ENCODE measurements at places on chromosomes 1 and 21.

DNA sequence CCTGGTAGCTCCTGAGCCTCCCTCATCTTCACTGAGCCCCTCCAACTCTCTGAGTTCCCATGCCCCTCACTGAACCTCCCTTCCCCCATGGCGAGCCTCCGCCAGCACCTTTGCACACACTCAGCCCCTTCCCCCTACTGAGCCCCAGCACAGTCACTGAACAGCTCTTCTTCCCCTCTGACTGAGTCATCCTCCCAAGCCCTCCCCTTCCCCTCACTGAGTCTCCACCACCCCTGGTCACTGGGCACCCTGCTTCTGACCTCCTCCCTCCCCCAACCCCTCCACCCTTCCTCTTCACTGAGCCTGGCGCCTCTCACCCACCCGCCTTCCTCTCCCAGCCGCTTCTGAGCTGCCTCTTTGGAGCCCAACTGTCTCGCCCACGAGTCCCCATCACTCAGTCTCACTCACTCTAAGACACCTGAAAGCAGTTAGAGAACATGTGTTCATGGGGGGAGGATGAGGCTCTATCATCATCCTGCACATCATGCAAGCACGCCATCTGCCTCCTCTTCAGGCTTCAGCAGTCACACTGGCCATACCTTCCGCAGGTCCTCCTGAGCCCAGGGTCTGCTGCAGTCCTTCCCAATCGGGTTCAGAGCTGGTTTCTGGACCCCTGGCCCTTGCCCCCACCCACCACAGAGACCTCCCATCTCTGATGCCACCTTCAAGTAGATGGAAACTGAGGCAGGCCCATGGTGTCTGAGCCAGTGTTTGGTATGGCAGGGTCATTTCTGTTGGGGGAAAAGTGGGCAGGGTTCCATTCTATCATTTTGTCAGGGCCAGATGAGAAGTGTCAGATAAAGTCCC is 2.0 kb upstream of the TRNP1 start:
- DNase-seq, result no peak

GRCh38 chr21:28396421-28396820 is 596.3 kb downstream of the LTN1 start:
- no peak for DNase-seq

DNA sequence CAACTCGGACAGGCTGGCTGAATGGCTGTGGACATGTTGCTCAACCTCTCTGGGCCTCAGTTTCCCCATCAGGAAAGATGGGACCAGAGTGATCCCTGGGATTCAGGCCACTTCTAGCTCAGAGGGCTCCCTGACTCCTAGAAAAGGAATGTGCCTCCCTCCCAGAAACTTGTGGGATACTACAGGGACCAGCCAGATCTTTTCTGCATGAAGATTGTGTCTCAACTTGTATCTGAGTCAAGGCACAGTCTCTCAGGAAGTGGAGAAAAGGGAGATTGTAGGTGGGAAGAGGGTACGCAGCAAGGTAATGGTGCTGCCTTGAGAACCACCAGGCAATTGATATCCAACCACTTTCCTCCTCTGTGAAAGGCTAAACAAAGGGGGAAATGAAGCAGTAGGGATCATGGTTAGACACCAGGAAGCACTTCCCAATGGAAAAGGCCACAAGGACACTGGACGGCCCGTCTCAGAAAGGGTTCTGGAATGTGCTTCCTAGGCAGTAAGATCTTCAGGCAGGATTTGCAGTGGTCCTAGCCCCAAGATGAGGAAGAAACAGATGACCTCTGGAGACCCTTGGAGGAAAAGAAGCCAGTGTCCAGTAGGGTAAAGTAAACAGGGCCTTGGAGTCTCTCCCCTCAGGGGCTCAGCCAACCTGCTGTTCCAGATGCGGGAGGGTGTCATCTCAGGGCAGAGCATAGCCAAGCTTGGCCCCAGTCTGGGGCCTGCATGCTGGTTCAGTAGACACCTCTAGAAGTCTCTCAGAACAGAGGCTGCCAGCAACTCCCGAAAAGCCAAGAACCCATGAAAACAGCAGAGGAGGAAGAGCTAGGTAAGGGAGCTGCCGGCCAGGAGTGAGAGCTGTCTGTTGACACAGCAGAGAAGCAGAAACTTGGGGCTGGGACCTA is 16.8 kb downstream of the IFFO2 start:
- no peak for DNase-seq

DNA sequence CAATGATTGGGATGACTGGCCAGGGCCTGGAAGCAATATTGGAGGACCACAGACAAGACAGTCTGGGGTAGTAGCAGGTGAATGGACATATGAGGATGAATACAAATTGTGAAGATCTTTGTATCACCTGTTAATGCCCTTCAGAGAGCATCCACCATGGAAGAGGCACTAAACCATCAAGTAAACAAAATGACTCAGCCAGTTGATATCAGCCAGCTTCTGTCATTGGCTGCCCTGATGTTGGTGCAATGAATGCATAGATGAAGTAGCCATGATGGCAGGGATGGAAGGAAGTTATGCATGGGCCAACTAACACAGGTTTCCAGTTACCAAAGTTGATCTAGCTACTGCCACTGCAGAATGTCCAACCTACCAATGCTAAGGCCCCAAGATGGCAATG is 16.1 kb upstream of the ERI3 start:
- no peak for DNase-seq

DNA sequence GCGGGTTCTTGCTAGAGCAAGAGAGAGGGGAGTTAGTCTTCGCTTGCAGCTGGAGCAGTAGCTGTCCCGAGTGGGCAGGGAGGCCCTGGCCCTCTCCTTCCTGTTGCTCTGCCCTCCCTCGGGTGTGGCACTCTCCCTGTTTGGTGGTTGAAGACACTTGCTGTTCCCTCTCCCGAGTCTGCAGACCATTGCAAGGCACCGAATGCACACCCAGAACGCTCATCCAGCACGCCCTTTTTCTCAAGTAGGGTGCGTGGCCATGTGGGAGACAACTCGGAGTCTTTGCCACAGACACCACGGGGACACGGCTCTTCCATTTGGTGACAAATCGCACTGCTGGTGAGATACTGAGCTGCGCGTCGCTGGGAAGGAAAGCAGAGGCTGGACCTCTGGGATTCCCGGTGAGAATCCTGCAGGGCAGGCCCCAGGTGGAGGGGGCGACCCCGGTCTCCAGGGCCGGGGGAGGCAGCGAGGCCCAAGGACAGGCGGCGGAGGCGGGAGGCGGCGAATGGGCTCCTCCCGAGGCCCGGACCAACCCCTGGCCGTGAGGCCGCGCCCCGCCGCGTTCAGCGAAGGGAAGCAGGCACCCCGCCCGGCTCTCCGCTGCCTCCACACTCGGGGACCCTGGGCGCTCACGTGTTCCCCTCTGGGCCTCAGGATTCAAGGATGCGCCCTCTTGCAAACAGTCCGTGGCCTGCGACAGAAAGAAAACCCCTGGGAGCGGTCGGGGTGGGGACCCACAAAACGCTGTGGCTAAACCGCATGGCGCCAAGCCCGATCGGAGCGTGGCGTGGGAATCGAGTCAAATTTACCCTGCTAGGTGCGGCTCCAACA is 10.4 kb upstream of the TMEM200B start:
- DNase-seq, result no peak

DNA sequence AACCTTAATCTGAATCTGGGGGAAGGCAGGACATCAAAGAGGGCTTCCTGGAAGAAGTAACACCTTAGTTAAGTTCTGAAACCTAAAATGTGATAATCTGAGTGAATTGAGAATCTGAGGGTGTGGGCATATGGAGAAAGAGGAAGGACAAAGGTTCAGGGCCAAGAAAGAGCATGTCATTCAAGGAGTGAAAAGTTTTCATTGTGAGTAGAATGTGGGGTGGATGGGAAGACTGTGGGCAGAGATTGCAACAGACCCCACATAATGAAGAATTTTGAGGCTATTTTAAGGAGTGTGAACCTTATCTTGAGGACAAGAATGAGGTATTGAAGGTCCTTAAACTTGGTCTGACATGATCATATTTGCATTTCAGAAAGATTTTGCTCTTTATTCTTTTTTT is 227.2 kb downstream of the PTGER3 start:
- no peak for DNase-seq

DNA sequence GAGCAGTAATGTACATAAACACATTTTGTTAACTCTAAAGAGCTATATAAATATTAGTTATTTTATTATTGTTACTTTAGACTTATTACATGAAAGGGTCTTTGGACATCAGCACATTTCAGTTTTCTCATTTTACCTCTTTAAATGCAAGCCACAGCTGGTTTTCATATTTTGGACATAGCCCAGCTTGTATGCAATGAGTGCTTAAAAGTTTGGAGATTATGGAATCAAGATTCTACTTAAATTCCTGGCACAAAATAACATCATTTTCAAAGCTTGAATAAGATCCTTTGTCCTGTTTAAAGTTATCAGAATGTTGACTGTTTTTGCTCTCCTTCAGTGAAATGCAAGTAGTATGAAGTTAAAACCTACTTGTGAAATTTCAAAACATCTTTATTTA is 15.5 kb upstream of the LEPR start:
- no peak for DNase-seq

- DNase-seq, result no peak
Observed at GRCh38 chr1:77468257-77468948, 186.6 kb downstream of the AK5 start.

DNA sequence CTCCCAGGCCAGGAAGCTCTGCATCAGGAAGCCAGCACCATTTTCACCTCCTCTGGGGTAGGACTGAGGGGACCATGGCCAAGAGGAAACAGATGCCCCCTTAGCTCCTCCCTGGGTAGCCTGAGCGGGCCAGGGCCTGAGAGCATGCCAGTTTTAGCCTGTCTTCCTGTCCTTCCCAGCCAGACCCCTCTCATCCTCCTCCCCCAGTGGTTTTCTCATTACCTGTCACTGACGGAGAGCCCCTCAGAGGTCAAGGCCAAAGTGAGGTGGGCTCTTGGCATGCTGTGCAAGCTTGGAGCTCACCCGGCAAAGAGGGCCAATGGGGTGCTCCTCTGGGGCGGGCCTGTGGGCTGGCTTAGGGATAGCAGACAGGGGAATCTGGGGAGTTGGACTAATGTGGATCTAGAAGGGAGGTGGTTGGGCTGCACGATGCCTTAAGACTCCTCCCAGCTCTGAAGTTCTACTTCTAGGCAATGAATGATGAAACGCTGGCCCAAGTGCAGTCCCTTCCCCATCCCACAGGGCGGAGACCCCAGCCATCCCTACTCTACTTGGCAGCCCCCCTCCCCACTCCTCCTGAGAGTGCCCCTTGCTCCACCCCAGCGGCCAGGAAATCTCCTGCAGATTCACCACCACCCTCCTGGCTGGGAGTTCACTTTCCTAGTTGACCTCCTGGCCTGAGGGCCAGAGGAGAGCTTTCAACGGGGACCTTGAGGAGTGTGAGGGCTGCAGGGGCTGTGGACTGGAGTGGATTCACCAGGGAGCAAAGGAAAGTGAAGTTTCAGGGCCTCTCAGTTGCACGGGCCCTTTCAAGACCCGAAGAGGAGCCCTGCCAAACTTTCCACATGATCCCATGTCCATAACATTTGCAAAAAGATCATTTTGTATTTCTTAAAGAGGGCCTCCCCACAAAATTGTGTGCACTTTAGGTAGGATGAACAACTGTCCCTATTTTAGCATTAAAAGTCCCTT is 9.4 kb upstream of the LMNA start:
- no peak for DNase-seq

- DNase-seq, result no peak
Observed at GRCh38 chr1:26923711-26924110, 2.2 kb downstream of the NUDC start.

DNA sequence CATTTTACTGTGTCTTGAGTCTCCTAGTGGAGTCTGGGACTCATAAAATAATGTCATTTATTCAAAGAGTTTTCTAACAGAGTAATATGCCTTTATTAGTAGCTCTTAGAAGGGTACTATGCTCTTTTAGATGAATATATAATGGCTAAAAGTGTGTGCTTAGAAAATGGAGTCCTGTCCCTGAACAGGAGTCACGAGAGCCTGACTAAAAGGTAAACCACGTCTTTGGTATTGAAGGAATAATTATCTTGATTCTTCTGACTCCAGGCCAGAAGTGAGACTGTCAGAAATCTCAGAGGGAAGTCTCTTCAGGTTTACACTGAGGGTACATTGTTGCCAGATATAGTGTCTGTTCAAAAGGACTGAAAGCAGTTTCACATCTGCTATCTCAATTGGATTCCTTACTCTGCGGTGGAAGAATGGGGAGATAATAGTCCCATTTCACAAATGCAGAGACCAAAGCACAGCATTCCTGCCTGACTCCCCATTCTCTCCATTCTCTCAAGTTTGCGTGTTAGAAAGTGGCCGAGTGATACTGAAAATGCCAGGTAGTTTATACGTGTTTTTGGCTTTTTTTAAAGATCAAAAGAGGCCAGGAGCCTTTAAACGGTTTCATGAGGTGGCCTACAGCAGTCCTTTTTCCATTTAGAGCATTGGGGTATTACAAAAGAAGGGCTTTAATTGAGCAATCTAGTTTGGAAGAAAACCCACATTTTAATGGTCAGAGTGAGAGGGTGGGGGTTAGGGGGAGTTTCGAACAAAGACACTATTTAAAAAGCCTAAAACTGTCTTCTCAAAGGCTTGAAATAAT is 176.6 kb downstream of the VPS13D start:
- DNase-seq, result no peak

DNA sequence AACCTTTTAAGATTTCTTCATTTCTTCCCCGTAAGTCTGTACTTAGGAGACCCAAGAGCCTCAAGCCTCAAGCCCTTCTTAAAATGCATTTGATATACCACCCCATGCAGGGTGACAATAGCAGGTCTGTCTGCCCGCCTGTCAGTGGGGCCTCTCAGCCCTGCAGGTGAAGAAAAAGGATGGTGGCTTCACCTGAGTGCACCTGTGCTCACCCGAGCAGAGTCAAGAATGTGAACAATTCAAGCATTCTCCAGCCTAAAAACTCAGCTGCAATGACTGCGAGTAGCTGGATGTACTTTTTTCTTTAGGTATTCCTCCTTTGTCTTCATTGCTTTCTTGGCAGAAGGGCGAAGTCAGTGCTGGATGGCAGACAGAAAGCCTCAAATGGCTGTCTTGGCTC is 203.3 kb downstream of the LMX1A start:
- no peak for DNase-seq

- DNase-seq, result no peak
Observed at GRCh38 chr1:31750858-31751510, 13.2 kb downstream of the ADGRB2 start.

DNA sequence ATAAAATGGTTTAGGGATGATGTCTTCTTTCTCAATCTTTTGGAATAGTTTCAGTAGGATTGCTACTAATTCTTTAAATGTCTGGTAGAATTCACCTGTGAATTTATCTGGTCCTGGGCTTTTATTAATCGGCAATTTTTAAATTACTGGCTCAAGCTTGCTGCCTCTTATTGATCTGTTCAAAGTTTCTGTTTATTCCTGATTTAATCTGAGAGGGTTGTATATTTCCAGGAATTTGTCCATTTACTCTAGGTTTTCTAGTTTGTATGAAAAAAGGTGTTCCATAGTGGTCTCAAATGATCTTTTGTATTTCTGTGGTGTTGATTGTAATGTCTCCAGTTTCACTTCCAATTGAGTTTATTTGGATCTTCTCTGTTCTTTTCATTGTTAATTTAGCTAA is 617.8 kb downstream of the LTN1 start:
- no peak for DNase-seq

GRCh38 chr1:67686267-67687197 is 1.5 kb downstream of the GADD45A start:
- DNase-seq, result no peak

Data from stimulated activated CD8-positive, alpha-beta memory T cell treated with anti-CD3 and anti-CD28 coated beads, Interleukin-12 subunit alpha, Interleukin-12 subunit beta, amount 100 ng/mL, for 4 hours (primary cell).